Activated CD8-positive, alpha-beta memory T cell treated with anti-CD3 and anti-CD28 coated beads for 1 hour (primary cell): ENCODE measurements at places on chromosomes 7 and 10.

DNA sequence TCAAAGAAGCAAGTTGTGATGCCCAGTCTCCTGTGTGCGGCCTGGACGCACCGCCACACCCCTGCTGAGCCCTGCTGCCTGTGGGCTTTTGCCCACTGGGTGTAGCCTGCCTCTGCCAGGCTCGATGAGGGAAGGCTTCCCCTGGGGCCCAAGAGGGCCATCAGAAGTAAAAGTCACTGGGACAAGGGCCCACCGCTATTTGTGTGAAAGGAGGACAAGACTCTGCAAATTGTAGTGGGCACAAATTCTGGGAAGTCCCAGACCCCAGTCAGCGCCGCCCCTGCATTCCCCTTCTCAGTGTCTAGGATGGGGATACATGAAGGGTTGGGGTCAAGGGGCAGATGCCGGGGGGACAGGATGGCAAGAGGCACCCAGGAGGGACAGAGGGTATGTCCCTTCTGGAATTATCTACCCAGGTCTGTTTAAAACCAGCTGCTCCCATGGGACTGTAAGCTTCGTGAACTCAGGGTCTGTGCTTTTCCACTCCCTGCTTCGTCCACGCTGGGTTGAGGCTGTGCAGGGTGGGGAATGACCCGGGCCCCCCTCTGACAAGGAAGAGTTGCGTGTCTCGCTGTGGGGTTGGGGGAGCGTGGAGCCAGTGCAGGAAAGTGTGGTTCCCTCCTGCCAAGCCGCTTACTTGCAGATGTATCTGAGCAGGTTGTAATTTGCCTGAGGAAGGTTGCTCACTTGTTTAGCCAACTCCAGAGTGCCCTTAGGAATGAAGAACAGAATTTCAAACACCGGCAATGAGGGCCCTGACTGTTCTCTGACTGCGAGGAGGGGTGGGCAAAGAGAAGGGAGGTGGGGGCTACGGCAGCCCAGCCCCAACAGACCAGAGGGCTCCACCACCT lies 147.2 kb downstream of the MAPK8 start:
- DNase-seq = no peak

GRCh38 chr7:94043299-94043698 lies 39.1 kb upstream of the BET1 start:
- DNase-seq = no peak

- no peak for DNase-seq
Measured at GRCh38 chr10:70352401-70353097, 29.9 kb downstream of the LRRC20 start.

DNA sequence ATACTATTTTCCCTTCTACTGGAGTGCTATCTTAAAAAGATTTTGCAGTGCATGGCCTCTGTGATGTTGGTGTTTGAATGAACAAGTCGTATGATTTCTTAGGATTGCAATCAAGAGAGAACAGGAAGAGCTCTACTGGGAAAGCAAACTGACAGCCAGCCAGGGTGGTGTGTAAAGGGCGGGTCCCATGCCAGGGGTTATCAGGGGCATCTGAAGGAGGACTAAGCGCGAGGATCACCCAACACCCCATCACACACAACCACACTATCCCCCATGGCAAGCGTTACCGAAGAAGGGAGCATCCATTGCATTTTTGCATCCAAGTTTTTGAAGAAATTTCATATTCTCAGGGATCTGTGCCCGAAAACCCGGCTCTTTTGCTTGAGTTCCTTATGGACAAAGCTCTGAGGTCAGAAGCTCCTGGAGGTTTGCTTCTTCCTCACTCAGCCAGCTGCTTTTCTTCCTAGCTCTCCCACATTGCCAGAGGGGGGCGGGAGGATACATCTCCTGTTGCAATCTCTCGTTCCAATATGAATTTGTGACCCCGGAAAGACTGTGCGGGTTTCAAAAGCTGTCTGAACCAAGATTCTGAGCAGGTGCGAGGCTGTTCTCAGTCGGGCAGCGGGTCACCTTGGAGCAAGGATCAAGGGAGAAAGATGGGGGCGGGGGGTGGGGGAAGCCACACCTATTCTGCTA lies 5.2 kb downstream of the NEUROD6 start:
- no peak for DNase-seq

GRCh38 chr10:95793401-95794045 lies 37.6 kb downstream of the ENTPD1 start:
- DNase-seq = no peak

- no peak for DNase-seq
Measured at GRCh38 chr10:19168584-19168983, 120.0 kb downstream of the MALRD1 start.

DNA sequence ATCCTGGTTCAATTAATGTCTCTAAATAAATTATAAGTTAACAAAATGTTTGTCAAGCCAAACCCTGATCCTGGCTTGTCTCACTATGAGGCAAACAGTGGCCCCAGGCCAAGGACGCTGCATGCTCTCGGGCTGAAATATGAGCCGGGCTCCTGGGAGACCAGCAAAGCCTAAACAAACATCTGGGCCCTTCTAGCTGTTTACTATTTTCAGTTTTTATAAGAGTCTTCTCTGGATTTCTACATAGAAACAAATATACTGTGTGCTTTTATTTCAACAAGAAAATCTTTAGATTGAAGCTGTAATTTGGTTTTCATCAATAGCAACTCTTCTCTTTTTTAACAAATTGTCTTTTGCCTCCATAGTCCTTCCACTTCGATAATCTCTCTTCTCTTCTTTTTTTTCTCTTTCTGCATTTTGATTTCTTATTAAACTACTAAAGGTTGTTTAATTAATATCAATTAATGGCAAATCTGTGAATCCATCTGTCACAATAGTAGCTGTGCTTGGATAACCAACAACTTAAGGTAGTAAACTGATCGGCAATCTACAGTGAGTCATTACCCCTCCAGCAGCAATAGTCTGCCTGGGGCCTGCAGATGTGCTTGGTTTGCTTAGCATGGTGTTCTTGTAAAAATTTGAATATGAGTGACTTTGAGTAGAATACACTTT lies 83.3 kb upstream of the DNAJC1 start:
- DNase-seq = no peak

- no peak for DNase-seq
Measured at GRCh38 chr10:3995302-3996210, 210.5 kb upstream of the KLF6 start.

GRCh38 chr7:29815181-29816105 lies 9.1 kb downstream of the WIPF3 start:
- DNase-seq = no peak

DNA sequence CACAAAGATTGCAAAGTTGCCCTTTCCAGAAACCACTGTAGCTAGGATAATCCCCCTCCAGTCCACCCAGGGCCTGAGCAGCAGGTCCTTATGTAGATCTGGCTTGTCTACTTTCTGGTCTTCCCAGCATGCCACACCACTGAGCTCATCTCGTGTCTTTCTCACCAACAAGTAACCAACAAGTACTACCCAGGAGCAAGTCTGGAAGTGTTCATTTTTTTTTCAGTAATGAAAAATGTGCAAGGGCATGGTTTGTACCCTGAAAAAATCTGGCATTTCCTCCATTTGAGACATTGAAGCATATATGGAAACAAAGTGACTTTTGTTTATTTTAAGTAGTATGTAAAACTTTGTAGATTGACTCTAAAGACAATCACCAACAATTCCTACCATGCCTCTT lies 120.8 kb downstream of the INHBA start:
- no peak for DNase-seq

- DNase-seq = no peak
Measured at GRCh38 chr10:22246680-22247391, 29.0 kb upstream of the EBLN1 start.
